ENCODE measurements at places on chromosomes 5 and 9.

DNA sequence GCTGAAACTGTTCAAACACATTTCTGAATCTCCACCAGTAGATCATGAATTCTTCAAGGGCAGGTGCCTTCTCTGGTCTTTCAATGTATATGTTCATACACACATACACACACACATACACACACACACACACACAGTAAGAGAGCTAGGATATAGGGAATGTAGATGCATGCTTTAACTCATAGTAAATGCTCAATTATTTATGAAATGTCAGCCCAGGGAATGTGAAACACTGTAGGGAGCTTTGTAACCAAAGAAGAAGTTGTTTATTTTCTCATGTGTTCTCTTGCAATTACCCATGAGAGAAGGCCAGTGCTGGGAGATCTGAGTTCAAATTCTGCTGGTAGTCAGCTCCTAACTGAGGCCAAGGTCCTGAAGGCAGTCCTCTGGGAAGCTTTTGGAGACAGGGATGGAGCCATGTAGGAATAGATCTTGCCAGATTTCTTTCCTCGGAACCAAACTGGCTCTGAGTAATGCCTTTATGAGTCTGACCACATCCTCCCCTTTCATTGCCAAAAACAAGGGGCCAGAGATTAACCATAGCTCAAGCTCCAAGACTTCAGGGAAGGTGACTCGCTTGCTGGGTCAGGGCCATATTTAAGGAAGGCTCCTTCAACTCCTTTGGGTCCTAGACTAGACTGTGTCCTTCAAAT is 487.0 kb upstream of the TNC start:
- no peak for DNase-seq

DNA sequence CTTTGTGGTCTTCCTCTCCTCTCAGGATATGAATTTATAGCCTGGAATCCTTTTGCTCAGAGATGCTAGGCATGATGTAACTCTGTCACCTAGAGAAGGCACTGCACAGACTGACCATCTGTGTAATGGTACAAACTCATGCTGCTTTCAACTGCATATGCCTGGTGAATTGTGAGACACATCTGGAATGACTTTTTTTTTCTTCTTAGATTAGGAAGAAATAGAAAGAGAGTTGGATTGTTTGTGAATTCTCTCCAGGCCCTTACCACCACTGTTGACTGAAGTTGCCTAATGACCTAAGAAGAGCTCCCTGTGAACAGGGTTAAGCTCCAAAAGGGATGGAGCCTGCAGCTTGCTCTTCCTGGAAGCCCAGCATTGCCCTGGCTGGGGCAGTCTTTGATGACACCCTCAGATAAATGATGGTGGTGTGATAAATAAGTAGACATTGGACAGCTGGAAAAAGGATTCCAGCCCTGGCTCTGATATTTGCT is 47.8 kb upstream of the TRIM32 start:
- no peak for DNase-seq

DNA sequence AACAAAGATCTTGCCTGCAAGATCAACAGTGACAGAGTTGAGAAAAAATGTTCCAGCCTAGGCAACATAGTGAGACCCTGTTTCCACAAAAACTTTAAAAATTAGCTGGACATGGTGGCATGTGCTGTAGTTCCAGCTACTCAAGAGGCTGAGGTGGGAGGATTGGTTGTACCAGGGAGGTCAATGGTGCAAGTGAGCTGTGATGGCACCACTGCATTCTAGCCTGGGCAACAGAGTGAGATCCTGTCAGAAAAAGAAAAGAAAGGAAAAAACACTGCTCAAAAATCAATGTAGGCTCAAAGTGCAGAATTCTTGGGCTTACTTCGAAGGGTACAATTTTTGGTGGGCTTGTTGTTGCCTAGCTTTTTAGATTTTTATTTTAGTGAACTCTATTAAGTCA is 145.4 kb downstream of the PLPPR1 start:
- DNase-seq, result no peak

DNA sequence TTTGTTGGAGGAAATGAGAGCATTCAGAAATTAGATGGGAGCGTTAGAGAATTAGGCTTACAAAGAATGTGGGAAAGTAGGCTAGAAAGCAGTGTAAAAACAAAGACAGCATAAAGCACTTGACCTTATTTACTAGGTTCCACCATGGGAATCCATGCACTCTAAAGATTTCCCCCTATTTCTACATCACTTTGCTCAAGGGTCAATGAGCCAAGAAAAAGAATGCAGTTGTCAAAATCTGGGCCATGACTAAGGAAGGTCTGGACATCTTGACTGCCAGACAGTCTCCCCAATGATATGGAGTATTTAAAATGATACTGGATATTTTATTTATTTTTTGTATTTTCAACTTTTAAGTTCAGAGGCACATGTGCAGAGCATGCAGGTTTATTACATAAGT is 3.4 kb downstream of the TLR4 start:
- no peak for DNase-seq

- no peak for DNase-seq
Observed at GRCh38 chr5:72438141-72438540, 69.1 kb downstream of the ZNF366 start.

- DNase-seq, result peak; percentile 41
Observed at GRCh38 chr5:148808864-148809642, 17.4 kb upstream of the ADRB2 start.
